ENCODE measurements at places on chromosomes 6 and 20.

- DNase-seq: peak; percentile 49
These were observed at the start of gene MOCS1 for GRCh38 chr6:39934131-39934757. MOCS1 (minus strand) TSS chr6:39934462; CDS start chr6:39934417, 45 bp downstream.

GRCh38 chr6:38159596-38159995, 340.1 kb downstream of the ZFAND3 start:
- no peak for DNase-seq

DNA sequence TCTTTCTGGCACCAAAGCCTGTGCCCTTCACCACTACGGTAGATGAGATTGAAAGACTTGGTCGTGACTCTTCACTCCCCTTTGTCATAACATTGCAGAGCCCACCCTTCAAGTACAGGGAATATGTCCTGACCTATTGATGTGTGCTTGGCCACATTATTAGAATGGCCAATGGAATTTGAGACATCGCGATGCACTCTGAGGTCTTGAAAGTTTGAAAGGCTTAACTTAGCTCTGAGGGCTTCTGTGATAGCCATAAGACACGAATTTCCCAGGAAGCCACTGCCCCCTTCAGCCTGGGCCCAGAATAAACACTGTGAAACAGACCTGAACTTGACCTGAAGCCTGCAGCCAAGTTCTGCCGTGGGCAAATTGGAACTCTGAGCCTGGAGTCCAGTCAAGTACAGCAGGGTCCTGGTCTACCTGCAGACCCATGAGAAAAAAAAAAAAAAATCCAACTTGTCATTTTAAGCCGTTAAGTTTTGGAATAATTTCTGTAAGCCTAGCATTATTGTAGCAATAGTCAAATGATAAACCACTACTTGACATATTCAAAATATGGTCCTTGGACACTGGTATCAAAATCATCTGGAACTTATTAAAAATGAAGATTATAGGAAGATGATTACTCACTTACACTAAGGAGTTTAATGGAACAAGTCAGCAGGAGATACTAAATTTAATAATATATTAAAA, 36.9 kb upstream of the TRAF3IP2 start:
- DNase-seq: no peak

GRCh38 chr6:149075616-149076354, 241.7 kb upstream of the TAB2 start:
- DNase-seq: no peak

GRCh38 chr20:12605751-12606150, 403.0 kb upstream of the SPTLC3 start:
- DNase-seq: no peak

DNA sequence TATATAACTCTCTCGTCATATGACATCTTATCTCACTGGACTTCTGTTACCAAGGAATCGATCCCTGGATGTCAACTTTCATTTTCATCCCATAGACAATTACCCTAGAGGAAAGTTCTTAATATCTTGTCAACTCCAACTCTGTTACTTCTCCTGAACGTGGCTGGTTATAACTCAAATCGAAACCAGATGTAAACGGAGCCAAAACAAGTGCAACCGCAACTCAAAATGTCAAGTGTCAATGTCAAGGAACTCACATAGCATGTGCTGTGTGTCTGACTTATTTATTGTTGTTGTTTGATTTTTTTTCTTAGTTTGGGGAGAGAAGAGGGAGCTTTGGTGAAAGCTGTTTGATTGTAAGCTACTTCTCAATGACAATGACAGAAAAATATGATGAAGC, 108.6 kb downstream of the VIP start:
- DNase-seq: no peak

DNA sequence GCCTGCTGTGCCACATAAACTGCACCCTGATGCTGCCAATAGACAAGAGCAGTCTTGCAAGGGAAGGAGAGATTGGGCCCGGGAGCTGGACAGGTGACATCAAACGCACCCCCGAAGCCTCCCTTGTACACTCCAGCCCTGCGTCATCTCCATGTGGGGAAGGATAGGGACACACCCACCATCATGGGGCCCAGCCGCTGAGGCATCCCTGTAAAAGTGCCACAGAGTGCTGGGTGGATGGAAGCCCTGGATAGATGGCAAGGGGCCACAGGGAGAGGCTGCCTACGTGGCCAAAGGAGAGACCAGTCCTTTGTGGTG, 117.1 kb downstream of the SYNDIG1 start:
- DNase-seq: no peak

- no peak for DNase-seq
These were observed 42.8 kb upstream of the AHI1 start for GRCh38 chr6:135540207-135540840.

DNA sequence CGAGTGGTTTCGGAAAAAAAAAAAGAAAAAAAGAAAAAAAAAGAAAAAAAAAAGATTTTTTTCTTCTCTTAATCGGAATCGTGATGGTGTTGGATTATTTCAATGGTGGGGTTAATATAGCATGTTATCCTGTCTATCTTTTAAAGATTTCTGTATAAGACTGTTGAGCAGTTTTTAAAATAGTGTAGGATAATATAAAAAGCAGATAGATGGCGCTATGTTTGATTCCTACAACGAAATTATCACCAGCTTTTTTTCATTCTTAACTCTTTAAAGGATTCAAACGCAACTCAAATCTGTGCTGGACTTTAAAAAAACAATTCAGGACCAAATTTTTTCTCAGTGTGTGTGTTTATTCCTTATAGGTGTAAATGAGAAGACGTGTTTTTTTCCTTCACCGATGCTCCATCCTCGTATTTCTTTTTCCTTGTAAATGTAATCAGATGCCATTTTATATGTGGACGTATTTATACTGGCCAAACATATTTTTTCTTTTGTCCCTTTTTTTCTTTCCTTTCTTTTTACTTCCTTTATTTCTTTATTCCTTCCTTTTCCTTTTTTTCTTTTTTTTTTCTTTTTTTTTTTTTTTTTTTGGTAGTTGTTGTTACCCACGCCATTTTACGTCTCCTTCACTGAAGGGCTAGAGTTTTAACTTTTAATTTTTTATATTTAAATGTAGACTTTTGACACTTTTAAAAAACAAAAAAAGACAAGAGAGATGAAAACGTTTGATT, 3.6 kb downstream of the SOX4 start:
- no peak for DNase-seq

DNA sequence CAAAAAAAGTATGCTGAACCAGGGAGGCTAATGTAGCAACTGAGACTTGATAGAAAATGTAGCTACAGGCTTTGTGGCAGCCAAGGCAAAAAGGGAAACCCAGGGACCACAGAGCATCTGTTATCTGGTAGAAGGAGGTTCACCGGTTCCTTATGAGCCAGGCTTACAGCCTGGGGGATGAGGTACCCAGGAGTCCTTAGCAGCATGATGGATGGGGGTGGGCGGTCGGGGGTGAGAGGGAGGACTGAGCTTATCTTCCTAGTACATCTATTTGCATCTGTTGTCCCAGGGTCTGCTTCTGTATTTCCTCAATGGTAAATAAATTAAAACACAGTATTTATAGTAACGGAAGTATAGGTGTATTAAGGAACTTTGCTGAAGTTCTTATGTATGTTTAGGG, 1.1 kb upstream of the GDAP1L1 start:
- no peak for DNase-seq

DNA sequence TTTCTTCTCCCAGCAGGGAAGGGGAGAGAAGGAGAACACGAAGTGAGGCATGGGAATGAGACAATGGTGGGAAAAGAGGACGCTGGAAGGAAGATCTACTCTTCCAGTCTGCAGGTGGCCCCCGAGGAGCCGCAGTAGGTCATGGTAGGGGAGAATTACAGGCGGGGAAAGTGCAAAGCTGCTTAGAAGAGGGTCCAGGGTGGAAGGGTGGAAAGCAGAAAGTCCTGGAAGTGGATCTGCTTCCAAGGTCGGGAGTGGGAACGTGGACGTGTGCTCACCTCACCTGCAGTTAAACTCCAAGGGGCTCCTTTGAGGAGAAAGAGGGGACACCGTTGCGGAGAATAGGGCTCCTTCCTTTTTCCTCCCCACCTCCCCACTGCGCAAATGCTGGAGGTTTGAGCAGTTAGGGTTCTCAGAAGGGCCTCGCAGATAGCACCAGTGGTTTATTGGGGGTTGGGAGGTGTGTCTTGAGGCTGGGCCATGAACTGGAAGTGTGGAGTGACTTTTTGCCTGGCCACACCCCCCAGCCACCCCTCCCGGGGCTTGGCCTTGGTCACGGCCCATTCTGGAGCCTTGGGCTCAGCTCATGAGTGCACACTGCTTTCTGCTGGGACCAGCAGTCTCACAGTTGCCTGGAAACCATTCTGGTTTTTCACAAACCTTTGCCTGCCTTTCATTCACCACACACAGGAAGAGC, 100.4 kb upstream of the MLN start:
- DNase-seq: peak; percentile 16

DNA sequence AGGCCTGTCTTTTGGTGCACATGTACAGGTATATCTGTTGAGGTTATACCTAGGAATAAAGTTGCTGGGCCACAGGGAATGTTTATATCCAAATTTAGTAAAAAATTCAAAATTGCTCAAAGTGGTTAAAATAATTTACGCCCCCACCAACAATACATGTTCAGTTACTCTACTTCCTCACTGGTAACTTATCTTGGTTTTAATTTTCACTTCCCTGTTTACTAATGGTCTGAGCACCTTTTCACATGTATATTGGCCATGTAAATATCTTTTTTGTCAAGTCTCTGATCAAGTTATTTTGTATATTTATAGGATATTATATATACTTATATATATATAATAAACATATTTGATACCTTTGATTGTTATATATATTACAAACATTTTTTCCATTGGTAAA, 9.7 kb downstream of the PDE7B start:
- no peak for DNase-seq

DNA sequence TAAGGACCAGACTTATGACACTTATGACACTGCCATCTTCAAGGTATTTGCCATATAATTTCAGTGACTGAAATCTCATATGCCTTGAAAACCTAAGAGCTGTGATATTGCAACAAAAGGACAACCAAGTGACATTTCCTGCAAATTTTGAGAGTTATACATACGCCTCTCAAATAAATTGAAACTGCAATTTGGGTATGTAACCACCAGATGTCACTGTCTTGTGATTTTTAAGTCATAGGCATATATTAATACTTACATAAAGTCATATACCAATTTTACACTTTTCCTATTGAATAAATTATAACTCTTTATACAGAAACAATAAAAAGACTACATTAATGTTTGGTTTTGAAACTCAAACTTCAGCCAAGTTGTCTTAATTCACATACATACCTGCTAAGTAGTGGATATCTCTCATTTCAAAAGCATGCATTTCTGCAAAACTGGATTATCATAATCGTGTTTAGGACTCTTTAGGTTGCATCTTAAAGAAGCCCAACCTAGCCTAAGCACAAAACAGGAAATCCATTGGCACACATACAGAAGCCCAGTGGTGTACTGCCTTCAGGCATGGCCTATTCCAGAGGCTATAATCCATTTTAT, 180.2 kb downstream of the PACRG start:
- DNase-seq: no peak

DNA sequence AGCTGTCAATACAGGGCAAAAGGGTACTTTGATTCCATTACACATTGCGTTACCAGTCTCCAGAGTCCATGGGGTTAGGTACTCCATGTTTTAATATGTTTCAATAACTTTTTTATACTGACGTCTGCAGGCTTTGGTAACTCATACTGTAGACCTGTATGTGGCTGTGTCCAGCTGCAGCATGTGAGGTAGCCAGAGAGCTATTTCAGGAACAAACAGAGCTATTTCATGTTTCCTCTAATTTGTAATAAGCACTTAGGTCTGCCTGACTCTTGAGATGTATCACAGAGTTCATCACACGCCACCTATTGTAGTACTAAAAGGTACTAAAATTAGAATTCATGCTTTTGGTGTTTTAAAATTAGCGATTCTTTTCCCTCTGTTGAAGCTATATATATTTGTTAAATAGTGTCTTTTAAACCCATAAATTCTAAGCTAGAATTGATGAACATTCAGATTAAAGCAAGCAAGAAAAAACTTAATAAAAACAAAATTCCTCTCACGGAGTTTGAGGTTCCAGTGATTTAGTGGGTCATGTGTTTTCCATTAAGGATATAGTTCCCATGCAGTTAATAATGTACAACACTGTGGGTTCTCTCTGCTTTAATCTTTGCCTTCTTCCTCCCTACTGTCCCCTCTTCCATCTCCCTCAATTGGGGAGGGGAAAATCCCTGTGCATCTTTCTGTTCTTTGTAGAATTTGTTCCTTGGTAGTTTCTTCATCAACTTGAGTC, 37.0 kb downstream of the FOXO3 start:
- no peak for DNase-seq

DNA sequence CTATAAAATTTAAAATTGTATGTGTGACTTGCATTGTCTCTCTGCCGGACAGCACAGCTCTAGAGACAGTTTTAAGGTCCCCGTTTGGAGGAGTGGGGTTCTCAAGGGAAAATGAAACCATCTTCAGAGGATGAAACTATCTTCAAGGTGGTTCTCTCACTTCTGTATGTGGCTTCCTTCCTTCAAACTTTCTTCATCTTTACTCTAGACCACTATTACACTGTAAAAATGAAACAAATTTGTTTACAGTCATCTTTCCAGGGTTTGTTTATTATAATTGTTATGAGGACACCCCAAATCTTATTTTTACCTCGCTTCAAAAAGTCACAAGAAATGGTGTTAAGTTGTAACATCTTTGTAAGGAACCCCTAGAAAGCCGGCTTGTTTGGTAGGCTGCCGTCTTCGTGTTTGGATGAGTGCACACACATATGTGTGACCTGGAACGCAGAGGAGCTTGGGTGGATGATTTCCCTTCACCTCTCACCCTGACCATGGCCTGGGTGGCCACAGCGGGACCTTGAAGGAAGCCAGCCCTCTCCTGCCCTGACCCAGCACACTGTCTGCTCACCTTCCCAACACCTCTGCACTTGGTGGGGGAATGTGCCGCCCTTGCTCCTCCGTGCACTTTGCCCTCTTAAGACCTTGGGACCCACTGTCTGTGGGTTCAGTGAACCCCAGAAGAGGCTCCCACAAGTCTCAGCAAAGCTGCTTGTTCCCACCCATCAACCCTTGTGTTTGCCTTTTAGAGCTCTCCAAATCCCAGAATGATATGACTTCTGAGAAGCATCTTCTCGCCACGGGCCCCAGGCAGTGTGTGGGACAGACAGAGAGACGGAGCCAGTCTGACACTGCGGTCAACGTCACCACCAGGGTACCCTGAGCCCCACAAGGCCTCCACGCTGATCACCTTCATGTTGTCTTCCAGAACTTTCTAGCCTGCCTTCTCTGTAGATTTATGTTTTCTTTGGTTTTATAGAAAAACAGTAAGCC, 67.8 kb downstream of the SYTL3 start:
- no peak for DNase-seq

DNA sequence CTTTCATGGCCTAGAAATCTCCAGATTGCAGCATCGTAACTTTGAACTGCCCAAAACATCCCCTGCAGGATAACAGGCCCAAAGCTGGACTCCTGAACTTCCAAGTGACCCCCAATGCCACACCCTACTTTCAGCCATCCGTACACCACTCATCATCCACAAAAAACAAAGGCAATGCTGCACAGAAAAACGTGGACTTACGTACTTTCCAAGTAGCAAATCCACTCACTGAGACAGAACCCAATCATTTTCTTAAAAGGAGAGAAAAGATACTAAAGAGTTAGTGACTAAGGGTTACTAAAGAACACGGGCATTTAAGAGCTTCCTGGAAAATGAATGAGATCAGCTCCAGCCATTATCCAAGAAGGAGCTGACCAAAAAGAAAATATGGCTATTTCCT, 211.0 kb downstream of the WDR27 start:
- no peak for DNase-seq
